Right renal cortex interstitium (tissue), 3 donors: ENCODE measurements at places on chromosomes 5 and 9. TPM values are rescaled to one million over a fixed set of nuclear protein-coding genes. Genes with fewer than 3 reads are reported as not detected.

Gene KIF20A
- polyA plus RNA-seq: 47.8 TPM

Gene TTC16
- 0.14 TPM for polyA plus RNA-seq

Gene GAS1
- 46.8 TPM for polyA plus RNA-seq

DNA sequence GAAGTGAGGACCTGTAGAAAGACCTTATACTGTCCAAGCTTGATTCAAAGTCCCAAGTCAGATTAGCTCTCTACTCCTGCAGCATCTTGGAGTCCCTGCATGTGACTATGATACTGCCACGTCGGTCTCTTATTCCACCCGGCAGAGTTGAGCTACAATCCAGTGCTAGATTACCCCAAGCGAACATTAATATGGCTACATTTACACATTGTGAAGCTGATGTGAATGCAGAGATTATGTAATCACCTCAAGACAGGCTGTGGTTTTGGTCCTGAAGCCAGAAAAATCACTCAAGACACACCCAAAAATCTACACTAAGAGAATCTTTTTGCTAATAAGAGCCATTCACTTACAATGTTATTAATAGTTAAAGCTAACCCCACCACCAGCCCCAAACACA lies 116.7 kb downstream of the GNA14 start:
- no peak for DNase-seq

GRCh38 chr5:3029396-3029795 lies 277.9 kb upstream of the IRX2 start:
- DNase-seq: no peak

DNA sequence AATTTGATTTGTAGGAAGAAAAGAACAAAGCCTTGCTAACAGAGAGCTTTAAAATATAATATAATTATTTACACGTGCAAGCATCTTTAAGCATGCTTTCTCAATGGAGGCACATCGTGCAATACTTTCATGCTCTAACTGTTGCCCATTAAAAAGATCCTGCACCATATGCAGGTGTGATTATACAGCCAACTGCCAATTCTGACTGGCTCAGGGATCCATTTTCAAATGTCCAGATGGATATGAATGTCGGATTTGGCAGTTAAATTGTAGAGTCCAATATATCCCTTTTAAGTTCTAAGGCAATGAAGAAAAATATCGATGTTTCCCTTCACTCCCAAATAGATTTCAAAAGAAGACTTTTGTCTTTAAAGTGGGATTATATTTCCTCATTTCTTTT lies 416.4 kb upstream of the CD180 start:
- DNase-seq: no peak

DNA sequence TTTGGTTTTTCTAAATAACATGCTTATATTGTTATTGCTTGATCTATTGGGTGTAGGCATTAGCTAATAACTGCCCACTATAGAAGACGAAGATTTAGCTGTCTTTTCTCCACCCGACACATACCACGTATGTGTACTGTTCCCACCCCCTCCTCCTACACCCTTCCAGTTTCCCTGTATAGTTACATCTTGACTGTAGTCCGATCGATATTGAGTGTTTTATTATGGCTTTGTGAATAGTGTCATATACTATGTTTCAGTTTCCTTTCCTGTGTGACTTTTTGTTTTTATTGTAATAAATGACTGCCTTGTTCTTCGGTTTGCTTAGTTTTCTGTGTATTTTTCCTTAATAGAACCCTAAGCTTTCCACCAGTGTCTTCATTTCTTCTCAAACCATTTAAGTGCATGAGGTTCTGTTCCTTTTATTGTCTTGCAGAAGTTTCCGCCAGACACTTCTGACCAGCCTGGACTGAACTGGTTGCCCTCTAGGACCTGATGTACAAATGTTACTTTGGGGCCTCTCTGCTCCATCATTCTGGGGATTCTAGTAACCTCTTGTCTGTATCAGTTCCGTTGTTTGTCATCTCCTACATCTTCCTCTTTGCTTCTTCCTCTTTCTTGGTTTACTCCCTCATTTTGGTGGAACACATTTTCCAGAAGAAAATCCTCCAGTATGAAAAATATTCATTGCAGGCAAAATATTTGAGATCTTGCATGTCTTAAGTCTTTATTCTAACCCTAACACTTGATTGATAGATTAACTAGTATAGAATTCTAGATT lies 61.8 kb downstream of the PRKACG start:
- no peak for DNase-seq

DNA sequence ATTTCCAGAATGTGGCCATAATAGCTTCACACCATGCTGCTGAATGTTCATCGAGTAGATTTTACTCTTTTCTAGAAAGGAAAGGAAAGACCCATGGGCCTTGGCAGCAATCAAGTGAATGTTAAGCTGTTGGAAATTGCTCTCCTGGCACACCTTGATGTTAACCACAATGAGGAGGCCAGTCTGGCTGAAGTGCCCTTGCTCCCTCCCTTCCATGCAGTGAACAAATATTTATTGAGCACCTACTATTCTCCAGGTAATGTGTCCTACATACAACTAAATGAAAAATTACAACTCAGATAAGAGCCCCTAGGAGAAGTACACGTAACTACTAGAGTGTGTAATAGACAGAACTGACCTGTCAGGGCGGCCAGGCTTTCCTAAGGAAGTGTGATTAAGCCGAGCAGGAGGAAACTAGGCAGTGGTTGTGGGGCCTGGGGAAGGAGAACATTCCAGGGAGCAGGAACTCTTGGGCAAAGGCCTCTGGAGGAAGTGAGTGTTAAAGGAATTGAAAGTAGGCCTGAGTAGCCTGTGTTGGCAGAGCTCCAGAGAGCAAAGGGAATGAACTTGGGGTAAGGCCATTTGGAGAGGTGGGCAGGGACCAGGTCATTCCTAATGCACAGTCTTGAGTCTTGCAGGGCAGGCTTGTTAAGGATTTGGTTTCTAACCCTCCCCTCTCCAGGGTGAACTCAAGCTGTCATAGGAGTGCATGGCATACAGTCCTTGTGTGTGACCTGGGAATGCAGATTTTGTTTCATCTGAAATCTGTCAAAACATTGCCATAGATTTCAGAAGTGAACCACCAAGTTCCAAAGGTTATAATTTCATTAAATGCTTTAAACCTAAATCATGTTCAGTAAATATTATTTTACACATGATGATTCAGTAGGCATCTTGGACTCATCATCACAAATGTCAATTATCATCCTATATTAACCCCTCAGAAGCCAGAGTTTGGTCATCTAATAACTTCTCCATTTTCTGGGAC lies 9.0 kb upstream of the ZSWIM6 start:
- no peak for DNase-seq

DNA sequence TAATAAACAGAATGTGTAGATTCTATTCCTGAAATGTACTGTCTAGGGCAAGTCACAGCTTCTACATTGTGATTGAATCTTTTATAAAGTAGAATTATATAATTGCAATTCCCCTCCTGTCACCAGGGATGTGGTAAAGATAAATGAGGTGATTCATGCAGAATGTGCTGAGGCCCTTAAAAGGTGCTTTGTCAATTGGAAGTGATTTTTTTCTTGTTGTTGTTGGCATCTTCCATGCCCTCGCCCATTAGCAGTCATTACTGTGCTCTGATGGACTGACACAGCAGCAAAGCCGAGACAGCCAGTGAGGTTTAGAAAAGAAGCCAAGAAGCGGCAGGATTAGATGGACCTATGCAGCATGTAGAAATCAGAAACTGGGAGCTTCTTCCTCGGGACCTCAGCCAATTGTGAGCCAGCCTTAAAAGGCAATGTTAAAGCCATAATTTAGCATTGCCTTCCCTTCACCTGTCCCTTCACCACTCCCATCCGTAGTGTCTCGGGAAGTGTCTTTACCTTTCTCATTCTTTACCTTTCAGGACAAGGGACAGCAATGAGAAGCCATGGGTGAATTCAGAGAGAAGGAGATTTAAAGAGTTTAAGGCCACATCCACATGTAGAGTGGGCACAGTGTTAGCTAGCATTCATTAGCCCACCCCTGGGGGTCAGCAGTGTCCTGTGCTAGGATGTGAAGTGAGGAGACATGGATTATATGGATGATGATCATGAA lies 257.8 kb downstream of the PLK2 start:
- no peak for DNase-seq

DNA sequence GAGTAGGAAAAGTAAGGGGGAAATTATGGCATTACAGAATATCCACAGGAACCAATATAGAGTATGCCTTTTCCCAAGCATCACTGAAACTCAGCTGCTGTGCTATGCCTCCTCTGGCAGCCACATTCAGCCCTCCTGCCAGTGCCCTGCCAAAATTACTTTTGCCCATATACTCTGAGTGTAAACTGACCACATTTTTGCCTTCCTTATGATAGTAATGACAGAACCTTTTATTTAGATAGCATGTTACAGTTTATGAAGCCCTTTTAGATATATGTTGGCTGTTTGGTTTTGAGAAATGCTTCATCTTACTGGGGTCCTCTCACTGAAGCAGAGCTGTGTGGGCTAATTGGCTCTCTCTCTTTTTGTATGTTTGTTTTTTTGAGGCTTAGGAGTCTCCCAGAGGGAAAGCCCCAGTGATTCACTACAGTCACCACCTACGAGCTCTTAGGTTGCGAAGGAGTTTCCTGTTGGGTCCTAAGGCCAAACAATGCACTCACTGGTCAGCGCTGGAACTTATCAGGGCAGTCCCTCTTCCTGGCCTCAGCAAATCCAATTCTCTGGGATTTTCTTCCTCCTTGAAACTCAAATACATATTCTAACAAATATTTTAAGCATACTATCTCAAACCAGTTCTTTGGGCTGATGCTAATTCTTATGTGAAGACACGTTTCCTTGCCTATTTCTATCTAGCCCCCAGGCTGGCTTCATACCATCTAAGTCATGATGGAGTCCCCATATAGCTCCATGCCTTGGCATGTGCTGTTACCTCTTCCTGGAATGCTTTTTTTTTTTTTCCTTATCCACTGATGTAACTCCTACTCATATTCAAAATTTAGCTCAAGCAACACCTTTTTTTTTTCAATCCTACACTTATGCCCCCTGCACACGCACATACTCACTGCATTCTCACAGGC lies 3.7 kb downstream of the PHF24 start:
- DNase-seq: no peak

- DNase-seq: no peak
These were observed 186.2 kb downstream of the TMEM38B start for GRCh38 chr9:105880517-105880916.

DNA sequence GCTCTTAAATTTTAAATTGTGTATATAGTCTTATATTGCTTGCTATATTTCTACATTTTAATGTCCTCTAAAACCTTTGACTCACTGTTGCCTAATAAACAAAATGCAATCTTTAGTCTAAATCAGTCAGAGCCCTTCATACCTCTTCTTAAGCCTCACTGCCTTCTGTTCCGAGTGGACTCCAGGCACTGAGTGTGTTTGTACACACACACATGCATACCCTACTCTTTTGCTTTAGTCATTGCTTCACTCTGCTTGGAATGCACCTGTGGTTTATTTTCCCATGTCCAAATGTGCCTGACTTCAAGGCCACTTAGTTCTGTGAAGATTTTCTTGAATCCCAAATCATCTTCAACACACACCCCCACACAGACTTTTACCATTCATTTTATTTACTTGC lies 60.9 kb downstream of the SLC12A2 start:
- DNase-seq: no peak

DNA sequence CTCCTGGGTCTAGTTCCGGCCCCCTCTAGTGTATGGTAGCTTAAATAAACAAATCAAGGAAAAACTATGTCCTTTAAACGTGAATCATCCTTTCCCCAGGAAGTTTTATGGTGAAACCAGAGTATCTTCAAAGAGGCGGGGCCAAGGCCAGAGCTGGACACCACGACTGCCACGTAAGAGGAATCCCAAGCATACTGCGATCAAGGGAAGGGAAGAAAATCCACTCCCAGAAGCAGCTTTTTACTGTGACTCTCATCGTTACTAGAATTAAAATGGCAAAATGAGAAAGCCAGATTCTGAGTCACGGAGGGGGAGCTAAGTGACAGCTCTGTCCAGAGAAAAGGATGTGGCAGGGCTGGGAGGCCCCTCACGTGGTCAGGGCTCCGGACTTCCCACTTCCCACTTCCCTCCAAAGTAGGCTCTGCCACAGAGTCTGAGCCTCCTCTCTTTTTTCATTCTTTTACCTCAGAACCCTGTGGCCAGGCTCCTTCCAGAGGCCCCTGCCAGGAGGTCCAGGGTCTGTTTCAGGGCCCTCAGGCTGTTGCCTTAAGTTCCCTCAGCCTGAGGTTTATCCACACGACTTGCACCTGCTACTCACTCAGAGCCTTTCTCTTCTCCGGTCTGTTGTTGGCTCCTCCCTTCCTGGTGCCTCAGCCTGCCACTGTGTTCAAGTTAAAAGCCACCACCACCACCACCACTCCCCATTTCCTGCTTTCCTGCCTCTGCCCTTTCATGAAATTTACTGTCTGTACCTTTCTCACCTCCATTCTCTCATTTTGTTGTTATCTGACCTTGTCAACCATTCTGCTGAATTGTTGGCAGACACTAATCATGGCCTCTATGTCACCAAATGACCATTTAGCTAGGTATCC lies 1.4 kb upstream of the GLRX start:
- DNase-seq: no peak

- DNase-seq: no peak
These were observed 38.0 kb downstream of the RAPGEF1 start for GRCh38 chr9:131701789-131702337.

DNA sequence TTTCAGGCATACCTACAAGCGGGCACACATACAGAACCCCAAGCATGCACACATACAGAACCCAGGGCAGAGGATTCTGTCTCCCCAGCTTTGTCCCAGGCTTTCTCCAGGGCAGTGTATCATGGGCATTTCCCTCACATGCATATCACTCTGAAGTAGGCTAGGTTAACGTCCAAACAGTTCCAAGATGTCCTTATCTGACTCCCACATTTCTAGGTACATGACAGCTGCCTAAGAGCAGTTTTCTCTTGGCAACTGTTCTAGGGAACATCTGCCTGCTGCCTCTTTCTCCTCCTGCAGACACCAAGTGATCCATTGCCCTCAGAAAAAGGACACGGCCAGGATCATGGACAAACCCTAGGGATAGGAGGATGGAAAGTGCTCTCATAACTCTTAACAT lies 84.9 kb upstream of the NR3C1 start:
- DNase-seq: no peak

GRCh38 chr5:65535529-65535987 lies 27.4 kb downstream of the CENPK start:
- no peak for DNase-seq

DNA sequence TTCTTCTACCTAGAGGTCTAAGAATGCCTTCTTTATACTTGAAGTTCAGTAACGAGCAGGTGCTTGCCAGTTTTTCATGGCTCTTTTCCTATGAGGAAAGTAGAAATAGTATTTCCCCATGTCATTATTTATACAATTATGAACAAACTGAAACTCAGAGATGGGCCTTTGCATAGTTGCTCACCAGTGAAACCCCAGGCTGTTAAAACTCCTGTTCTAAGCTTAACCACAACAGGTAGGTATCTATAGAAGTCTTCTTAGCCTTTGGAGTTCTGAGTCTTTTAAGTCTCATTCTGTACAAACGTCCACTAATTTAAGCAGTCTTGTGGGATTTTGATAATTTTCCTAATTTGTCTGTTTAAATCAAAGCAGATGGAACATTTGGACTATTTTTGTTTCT lies 90.1 kb downstream of the STARD4 start:
- DNase-seq: no peak

GRCh38 chr5:115317736-115318135 lies 21.3 kb upstream of the CCDC112 start:
- no peak for DNase-seq
